ENCODE measurements at places on chromosomes 12 and 14.
A peak's percentile ranks its signal among the peaks of the same experiment; 100 is the strongest.

- DNase-seq: peak; percentile 78
Measured at GRCh38 chr14:22549981-22550673, 38.9 kb downstream of the DAD1 start.

DNA sequence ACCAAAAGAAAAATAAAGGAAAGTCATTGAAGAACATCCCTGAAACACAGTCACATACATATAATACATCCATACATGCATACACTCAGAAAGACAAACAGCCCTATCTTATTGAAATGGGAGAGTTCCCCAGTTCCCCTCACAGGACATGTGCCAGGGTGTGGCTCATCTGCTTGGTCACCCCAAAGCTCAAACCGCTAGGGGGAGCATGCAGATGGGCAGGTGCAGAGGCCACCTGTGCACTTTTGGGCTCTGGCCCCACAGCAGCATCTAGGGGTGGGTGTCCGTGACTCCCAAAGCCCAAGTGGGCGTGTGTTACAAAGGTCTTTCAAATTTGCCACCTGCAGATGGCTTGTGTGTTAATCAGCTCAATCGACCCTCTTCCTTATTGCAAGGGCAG, 75.2 kb downstream of the CMAS start:
- peak; percentile 36 for DNase-seq

- DNase-seq: no peak
Measured at GRCh38 chr12:94225947-94226630, 77.7 kb downstream of the PLXNC1 start.

DNA sequence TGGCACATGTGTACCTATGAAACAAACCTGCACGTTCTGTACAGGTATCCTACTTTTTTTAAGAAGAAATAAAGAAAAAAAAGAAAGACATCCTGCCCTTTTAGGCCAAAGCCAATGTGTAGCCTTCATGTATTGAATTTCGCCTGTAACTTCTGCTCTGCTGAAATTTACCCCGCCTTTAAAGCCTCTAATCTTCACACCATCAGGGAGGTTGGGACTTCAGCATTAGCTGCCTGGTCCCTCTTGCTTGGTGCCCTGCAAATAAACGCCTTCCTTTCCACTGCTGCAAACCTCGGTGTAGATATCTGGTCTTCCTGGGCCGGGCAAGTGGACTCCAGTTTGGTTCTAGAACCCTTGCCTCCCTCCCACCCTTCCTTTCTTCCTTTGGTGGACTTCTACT, 2.6 kb upstream of the KRT71 start:
- peak; percentile 79 for DNase-seq

- no peak for DNase-seq
Measured at GRCh38 chr14:30204431-30204980, 276.9 kb upstream of the PRKD1 start.

DNA sequence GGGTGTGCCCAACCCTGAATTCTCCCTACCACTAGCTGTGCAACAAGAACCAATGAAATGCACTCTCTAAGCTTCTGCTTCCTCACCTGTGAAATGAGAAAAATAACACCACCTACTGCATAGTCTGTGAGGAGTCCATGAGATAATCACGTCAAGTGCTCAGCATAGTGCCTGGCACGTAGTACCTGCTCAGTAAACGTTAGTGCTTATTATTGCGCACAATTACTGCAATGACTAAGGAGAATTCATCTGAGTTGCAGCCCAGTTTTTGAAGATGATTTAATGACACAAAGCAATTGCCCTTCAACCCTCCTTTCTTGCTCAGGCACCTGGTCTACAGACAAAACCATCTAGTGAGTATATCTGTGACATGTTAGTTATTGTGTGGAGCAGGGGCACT, 8.8 kb downstream of the VDR start:
- DNase-seq: no peak

DNA sequence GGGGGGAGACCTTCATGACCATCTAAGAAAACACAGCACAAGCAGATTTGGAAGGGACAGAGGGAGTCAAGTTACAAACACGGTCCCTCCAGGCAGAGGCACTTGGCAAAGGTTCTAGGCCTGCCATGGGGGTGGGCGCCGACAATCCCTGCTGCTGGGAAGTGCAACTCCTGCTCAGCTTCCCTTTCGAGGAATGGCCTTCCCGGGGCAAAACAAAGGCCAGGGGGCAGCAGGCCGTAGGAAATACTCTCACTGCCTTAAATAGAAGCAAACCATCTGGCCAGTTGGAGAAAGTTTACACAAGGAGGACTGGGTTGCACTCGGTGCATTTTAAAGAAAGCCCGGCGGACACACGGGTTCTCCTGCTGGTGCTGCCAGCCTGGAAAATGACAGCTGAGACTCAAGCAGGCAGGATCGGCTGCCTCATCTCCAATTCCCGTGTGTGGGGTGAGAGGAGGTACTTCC, 65.8 kb downstream of the ITPK1 start:
- no peak for DNase-seq

- no peak for DNase-seq
Measured at GRCh38 chr12:78968226-78968625, 103.7 kb downstream of the SYT1 start.

- DNase-seq: peak; percentile 40
Measured at GRCh38 chr14:98926146-98926545, 345.9 kb downstream of the BCL11B start.

DNA sequence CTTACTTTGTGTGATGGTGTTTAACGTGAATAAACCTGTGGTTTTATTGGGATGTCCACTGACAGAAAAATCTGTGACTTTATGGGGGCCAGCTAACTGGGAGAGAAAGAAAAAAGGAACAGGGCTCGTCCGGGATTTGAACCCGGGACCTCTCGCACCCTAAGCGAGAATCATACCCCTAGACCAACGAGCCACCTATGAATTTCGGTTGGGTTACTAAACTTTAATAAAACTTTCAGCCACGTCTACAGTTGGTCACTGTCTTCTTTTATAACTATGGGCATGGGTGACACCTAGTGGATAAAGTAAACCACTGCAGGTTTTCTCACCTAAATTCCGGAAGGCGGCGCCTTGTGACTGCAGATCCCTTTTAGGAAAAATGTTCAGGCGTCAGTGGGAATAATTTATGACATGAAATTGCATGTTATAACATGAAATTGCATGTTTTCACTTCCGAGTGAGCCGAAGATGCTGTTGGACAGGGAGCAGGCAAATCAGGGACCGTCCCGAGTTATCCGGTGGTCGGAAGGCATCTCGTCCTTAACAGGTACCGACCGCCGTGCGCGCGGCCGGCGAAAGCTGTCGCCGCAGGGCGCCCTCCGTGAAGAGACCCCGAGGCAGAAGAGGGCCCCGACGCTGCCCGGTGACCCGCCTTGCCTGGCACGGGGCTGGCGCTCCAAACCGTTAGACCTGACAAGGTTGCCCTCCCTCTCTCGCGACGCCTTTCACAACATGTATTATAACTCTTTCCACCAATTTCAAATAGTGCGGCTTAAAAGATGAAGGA, 18.2 kb upstream of the RNASE12 start:
- peak; percentile 82 for DNase-seq

Data from CD8-positive, alpha-beta T cell (primary cell).